ENCODE measurements at places on chromosomes 11 and 22.
A peak's percentile ranks its signal among the peaks of the same experiment; 100 is the strongest.

DNA sequence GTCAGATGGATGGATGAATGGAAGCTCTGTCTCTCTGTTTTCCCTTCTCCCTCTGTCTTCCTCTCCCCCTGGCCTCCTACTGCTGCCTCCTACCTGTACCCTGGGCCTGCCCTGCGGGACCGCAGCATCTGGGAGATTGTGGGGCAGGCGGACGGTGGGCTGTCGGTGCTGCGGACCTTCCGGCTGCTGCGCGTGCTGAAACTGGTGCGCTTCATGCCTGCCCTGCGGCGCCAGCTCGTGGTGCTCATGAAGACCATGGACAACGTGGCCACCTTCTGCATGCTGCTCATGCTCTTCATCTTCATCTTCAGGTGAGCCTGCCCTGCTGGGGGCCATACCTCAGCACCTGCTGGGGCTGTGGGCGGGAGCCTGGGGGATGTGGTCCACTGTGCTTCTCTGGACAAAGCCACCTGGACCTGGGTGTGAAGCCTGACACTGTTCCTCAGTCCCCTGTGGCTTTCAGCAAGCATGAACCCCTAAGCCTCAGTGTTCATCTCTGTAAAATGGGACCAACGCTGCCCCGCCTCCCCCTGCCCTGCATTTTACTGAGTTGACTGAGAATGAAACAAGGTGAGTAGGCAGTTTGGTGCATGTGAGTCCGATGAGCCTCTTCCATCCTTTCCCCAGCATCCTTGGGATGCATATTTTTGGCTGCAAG, 88.4 kb downstream of the CACNA1I start:
- no peak for DNase-seq

GRCh38 chr11:14320020-14320419, 39.0 kb downstream of the RRAS2 start:
- DNase-seq, result no peak

DNA sequence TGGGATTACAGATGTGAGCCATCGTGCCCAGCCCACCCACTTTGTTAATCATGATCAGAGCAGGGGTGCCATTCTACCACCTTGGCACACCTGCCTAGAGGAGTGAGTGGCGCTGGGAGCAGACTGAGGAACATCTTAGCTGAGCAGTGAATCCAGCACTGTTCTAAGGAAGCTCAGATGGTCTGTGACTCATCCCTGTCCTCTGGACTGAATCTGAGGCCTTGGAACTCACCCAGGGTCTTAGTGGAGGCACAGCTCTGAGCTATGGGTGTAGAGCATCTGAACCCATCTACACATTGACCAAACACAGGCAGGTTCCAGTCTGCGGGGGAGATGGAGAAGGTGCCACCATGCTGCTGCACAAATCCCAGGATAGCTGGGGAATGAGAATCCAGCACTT, 14.9 kb downstream of the PGAP2 start:
- no peak for DNase-seq

- DNase-seq, result no peak
These were observed 44.6 kb upstream of the KLHL35 start for GRCh38 chr11:75477614-75477935.

DNA sequence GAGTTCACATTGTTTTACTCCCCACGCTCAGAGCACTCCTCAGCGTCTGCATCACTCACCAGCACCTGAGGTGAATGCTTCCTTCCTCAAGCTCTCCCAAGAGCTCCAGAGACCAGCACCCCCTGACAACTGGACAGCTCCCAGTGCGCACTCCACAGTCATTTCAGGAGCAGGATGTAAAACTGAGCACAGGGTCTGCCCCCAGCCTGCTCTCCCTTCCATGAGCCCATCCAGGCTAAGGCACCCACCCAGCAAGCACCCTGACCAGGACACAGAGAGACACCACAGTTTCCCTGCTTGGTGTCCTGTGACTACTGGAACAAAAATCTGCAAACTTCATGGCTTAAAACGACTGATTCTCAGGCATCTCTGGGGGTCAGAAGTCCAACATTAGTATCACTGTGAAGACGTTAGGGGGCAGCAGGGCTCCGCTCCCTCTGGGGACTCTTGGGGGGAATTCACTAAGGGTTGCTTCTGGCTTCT, 3.3 kb downstream of the SCGB1D2 start:
- no peak for DNase-seq

GRCh38 chr11:440065-441042, 1.5 kb downstream of the ANO9 start:
- DNase-seq, result no peak

- DNase-seq, result peak; percentile 91
These were observed at the start of gene EED for GRCh38 chr11:86244522-86245368. TSS of gene EED (plus strand) at chr11:86244753. CDS start at chr11:86245230, 477 bp downstream.

GRCh38 chr11:121456816-121457431, 4.2 kb upstream of the SORL1-AS1 start:
- DNase-seq, result no peak

GRCh38 chr11:118640332-118641154, 33.1 kb downstream of the PHLDB1 start:
- DNase-seq, result no peak

GRCh38 chr22:23496445-23496833, 83.7 kb downstream of the IGLL1 start:
- no peak for DNase-seq

GRCh38 chr11:6480299-6480914, 724 bp downstream of the ARFIP2 start:
- DNase-seq, result no peak

GRCh38 chr11:10893714-10894151, 35.9 kb upstream of the ZBED5 start:
- no peak for DNase-seq

DNA sequence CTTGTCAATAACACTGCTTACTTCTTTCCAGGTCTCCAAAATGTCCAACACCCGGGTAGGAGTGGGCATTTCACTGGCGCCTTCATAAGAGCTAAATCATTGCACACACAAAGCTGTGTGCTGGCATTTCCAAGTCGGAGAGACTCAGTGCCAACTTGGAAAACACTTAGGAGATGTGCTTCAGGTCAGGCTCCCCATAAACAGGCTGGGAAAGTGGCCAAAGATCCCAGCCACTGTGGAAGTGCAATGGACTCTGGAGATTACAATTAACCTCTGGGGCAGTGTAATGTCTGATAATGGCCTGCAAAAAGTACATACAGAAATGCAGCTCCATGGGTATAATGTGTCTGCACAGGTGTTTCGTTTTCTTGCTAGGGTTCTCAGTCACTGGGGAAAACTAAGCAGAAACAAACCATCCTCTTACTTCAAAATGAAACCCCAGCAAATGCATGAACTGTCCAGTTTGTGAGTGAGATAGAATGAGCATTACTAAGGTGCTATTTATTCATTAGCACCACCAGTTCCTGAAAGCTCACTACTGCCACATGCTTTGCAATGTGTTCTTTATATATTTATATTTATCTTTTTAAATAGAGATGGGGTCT, 79.0 kb downstream of the ABTB2 start:
- DNase-seq, result no peak

DNA sequence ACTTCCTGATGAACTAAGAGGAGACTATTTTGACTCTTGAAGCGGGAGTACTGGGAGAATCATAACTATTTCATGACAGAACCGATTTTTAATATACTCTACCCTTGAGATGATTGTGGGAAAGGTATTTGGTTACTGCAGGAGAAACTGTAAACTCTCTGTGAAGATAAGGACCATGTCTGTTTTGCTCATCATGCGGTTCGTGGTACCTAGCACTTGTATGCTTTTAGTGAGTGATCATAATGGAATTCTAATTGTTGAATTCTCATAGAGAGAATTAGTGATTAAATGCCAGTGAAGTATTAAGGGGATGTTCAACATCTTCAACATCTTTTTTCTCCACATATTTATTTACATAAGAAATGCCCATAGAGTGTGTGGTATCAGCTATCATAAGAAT, 11.4 kb downstream of the AASDHPPT start:
- no peak for DNase-seq

DNA sequence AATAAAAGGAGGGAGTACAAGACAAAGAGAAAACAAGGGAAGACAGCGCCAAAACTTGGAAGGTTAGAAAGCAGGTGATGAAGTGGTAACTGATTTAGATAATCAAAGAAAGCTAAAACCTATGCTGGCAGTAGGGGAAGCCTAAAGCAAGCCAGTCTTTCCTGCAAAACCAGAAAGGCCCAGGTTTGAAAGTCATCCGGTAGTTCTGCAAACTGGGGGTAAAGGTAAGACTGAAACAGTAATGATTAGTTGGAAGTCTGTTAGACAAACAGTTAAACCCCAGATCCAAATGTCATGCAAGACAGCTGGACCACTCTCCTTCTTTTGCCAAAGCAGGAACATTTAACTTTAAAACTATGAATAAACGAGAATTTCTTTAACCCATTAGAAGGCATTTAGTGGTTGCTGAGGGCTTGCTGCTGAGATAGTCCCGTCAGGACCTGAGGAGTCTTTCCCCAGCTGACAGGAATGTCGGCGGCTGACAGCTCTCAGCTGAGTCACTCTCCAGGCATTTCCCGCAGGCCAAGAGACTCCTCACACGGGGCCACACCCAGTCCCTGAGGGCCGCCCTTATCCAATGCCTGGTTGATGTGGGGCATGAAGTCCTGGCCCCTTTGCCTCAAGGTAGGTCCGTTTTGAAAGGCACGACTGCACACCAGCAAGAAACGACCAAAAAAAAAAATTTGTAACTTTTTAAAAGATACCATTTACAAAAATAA, 36.3 kb upstream of the CFAP300 start:
- DNase-seq, result no peak

DNA sequence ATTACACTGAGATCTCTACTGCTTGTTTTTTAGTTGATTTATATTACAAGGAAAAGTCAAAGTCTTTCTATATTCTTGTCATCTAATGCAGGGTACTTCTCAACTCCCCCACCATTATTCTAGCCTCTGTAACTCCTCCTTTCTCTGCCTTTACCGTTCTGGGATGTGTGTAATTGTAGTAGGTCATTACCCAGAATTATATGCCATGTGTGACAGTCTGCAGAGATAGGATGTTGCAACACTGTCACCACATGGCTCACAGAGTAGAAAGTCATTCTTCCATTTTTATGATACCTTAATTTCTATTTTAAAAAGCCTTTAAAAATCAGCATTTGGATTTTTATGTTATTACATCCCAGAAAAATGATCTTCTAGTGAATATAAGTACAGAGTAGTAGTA, 32.7 kb downstream of the ZNF143 start:
- DNase-seq, result no peak

DNA sequence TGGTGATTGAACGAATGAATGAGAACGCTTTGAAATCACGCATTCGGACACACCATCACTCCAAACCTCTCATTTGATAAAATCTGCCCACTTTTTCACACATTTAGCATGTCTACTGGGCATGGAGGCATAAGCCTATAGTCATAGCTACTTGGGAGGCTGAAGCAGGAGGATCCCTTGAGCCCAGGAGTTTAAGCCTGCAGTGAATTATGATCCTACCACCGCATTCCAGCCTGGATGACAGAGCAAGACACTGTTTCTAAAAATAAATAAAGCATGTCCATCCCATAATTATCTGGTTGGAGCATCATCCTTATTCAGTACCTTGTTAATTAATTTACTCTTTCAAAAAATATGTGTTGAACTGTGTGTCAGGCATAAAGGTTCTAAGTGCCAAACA, 3.3 kb upstream of the PICALM start:
- DNase-seq, result no peak

GRCh38 chr11:82315093-82315492, 418.6 kb downstream of the FAM181B start:
- no peak for DNase-seq

GRCh38 chr22:50456466-50457234, 18.2 kb downstream of the SBF1 start:
- no peak for DNase-seq

DNA sequence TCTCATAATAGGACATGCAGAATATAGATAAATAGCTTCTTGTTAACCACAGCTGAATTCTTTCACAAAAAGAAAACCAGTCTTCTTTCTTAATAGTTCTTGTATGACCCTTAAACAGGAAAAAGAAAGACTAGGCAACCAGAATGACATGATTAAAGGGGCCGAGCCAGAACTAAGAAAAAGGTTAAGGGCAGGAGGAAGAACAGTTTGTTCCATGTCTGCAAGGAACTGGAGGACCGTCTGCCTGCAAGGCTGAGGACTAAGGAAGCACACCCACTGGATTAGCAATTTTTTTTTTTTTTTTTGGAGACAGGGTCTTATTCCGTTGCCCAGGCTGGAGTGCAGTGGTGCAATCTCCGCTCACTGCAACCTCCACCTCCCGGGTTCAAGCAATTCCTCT, 26.0 kb upstream of the TMPRSS5 start:
- no peak for DNase-seq

DNA sequence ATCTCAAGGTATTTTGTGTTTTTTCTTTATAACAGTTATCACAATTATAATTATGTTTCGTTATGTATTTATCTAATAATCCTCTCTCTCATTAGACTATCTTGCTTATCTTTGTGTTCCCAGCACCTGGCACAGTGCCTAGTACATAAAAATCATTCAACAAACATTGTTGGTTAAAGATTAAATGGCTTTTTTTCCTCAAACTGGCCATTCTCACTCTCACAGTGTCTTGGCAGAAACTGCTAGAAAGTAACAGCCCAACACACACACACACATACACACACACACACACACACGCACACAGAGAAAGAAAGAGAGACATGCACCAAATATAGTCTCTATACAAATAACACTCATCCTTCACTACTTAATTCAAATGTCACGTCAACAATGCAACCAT, 36.8 kb downstream of the OR10A6 start:
- no peak for DNase-seq

GRCh38 chr22:30210235-30210909, 36.2 kb downstream of the LIF start:
- DNase-seq, result no peak

DNA sequence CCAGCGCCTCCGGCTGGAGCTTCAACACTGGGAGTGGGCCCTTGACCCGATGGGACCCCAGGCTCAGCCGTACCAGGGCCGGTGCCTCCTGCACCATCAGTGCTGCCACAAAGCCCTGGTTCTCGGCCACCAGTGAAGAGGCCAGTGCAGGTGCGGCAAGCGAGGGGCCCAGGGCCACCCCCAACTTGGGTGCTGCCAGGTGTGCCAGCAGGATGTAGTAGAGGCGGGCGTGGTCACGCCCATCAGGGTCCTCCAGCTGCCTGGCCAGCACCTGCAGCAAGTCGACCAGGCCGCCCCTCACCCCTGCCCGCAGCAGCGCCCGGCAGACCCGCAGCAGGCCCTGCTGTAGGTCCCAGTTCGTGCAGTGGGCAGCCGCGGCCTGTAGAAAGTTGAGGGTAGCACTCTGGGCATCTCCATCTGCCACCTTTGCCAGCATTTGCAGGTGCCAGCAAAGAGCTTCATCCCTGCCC, 2.3 kb downstream of the AP5B1 start:
- no peak for DNase-seq

All from activated T-cell treated with anti-CD3 and anti-CD28 coated beads for 24 hours (primary cell).